ENCODE measurements at places on chromosomes 5 and 9.

DNA sequence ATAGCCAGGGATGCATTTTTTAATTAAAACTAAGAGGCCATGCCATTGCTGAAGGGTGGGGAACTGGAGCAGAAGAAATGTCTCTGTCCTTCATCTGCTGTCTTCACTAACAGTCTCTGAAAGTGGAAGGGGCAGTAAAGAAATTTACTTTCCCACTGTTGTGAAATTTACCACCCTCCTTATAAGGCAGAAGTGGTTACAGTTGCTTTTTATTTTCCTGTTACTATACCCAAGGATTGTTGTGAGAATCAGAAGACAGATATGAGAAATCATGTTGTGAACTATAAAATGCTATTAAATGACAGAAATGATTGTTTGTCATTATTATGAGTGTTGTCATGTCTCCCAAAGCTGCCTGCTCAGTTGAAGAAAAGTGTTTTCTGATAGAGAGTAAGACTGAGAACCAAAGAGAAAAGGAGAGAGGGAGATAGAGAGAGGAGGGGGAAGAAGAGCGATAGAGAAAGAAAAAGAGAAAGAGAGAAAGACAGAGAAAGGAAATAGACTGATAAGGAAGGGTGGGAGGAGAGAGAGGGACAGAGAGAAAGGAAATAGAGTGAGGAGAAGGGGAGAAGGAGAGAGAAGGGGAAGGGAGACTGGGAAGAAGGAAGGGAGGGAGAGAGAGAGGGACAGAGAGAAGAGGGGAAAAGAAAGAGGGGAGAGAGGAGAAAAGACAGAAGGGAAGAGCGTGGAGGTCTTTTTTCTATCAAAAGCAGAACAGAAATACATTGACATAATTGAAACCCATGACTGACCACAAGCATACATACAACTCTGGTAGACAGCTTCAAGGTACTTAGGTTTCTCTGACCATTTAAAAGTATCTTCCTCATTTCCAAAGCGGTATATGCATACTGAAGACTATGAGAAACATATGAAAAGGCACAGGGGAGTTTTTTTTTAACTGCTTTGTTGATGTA is 22.5 kb downstream of the SEC61B start:
- H3K4me1 ChIP-seq, result no peaks in the 10 kb centered on the region
- no peak for DNase-seq
- no peaks in the 10 kb centered on the region for H3K27me3 ChIP-seq
- no peak overlapping the region for H3K4me3 ChIP-seq

DNA sequence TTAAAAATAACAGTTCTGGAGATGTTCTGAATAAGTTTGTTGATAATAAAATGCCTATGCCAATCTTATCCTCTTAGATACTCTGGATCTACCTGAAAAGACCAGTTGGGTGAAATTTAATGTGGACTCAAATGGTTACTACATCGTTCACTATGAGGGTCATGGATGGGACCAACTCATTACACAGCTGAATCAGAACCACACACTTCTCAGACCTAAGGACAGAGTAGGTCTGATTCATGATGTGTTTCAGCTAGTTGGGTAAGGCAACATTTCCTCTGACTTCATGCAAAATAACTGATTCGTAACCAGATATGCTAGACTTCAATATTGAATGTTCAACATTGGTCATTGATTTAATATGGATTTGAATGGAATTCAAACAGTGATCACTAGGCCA is 27.0 kb downstream of the ERAP2 start:
- peaks cover 91% of the 10 kb centered on the region for H3K36me3 ChIP-seq
- H3K27ac ChIP-seq, result no peak overlapping the region
- no peak for DNase-seq
- peaks cover 40% of the 10 kb centered on the region for H3K4me1 ChIP-seq

DNA sequence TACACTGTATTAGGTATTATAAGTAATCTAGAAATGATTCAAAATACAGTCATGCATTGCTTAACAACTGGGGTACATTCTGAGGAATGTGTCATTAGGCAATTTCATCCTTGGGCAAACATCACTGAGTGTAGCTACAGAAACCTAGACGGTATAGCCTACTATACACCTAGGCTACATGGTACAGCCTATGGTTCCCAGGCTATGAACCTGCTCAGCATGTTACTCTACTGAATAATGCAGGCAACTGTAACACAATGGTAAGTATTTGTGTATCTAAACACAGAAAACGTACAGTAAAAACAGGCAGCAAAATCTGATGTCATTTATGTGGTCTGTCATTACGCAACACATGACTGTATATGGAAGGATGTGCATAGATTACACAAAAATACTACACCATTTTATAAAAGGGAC is 96.8 kb downstream of the RAPGEF6 start:
- peak overlapping the region; percentile 40 for H3K4me3 ChIP-seq
- peaks cover 81% of the 10 kb centered on the region for H3K4me1 ChIP-seq
- no peaks in the 10 kb centered on the region for H3K27me3 ChIP-seq
- H3K36me3 ChIP-seq, result peaks cover 45% of the 10 kb centered on the region
- no peak for DNase-seq

GRCh38 chr9:70678153-70678552 is 263.7 kb upstream of the KLF9 start:
- no peaks in the 10 kb centered on the region for H3K27me3 ChIP-seq
- no peak for DNase-seq
- H3K27ac ChIP-seq, result no peak overlapping the region
- no peaks in the 10 kb centered on the region for H3K4me1 ChIP-seq

DNA sequence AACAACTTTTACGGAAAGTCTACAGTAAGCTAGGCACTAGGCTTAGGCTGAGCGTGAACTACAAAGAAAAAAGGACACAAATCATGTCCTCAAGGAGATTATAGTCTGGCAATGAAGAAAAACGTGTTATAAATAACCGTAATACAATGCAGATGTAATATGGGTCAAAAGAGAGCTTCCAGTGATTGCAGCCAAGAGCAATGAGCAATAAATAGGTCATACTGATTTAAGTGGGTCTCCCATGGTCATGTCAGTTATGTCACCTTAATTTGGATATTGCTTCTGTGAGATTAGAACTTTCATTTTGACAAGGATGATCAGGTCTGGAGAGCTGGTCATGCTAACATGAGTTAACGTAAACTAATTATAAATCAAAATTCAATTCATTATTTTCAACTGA is 158.6 kb upstream of the GNA14 start:
- no peak overlapping the region for H3K27ac ChIP-seq
- peaks cover 27% of the 10 kb centered on the region for H3K4me1 ChIP-seq
- H3K27me3 ChIP-seq, result no peaks in the 10 kb centered on the region
- peaks cover 18% of the 10 kb centered on the region for H3K36me3 ChIP-seq
- no peak overlapping the region for H3K4me3 ChIP-seq
- no peak for DNase-seq

- H3K4me1 ChIP-seq, result peaks cover 4% of the 10 kb centered on the region
- H3K27me3 ChIP-seq, result no peaks in the 10 kb centered on the region
- H3K27ac ChIP-seq, result no peak overlapping the region
Measured at GRCh38 chr9:128051932-128052709, 15.0 kb downstream of the NAIF1 start.

DNA sequence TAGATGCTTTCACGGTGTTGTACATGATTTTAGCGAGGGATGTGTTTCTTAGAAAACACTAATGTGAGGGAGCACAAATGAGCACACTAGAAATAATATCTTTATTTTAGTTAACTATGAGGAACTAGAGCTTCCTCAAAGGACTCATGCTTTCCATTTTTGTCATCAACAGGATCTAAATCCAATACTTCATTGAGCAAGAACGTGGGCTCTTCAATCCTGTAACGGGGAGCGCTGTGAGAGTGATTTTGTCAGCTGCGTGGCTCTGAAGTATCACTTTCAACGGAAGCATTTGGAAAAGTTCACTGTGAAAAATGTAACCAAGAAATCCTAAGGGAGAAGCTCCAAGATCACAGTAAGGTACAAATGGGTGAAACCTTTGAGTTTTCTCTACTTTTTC is 93.2 kb downstream of the LIX1 start:
- no peak for DNase-seq
- H3K27me3 ChIP-seq, result peaks cover 12% of the 10 kb centered on the region
- H3K4me1 ChIP-seq, result no peaks in the 10 kb centered on the region
- no peak overlapping the region for H3K4me3 ChIP-seq
- no peak overlapping the region for H3K27ac ChIP-seq

- H3K27me3 ChIP-seq, result no peaks in the 10 kb centered on the region
- DNase-seq, result no peak
- H3K4me1 ChIP-seq, result no peaks in the 10 kb centered on the region
- peak overlapping the region; percentile 16 for H3K27ac ChIP-seq
- H3K36me3 ChIP-seq, result no peaks in the 10 kb centered on the region
- no peak overlapping the region for H3K4me3 ChIP-seq
Measured at GRCh38 chr9:113918697-113919350, 42.7 kb downstream of the ZNF618 start.

Data from naive thymus-derived CD8-positive, alpha-beta T cell (primary cell).